ENCODE measurements at places on chromosomes 12 and 14. TPM values are rescaled to one million over a fixed set of nuclear protein-coding genes. Genes with fewer than 3 reads are reported as not detected.

- DNase-seq = peak; percentile 10
These were observed 460.1 kb downstream of the NAV3 start for GRCh38 chr12:78290606-78291345.

GRCh38 chr12:115710104-115710564, 567.4 kb downstream of the MED13L start:
- peak; percentile 82 for DNase-seq

DNA sequence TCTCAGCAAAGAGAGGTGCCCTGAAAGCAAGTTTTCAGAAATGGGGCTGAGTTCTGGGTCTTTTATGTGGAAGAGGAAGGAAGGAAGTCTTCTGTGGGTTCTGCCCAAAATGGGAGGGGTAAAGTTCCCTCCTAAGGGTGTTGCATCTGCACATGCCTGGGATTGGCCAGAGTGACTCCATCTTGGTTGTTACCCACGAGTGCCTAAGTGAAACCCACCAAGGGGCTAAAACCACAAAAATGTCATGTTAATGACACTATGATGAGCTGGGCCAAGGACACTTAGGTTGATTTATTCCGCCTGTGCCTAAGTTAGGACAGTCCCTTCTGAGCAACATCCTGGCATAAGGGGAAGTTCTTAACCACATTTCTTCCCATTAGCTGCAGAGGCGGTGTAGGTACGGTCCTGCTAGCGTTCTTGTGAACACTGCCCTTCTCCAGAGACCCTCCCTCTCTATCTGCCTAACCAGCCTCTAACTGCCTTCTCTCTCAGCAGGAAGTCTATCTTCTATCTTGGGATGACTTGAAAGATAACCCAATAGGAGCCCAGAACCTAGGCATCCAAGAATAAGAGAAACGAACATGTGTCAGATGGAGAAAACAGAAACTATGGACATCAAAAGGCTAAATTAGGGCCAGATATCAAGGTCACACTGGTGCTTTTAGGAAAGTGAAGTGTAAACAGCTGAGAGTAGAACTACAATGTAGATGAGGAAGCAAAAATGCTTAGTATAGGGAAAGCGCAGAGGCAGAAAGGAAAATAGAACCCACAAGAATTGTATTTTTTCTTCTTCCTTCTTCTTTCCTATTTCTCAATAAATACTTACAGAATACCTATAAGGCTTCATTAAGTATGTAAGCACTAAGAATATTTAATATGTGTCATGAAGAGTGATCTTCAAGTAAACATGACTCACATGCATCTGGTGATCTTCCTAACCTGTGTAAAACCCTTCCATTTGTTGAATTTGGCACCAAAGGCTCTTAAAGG, 104.2 kb upstream of the AMN1 start:
- no peak for DNase-seq

NKX2-8 gene
- 1.2 TPM for polyA plus RNA-seq

- peak; percentile 53 for DNase-seq
These were observed 2.1 kb upstream of the GPD1 start for GRCh38 chr12:50101663-50102062.

LYZ gene
- polyA plus RNA-seq = 178 TPM

CLMN gene
- 4.5 TPM for polyA plus RNA-seq

PTCSC3 gene
- polyA plus RNA-seq = 1.0 TPM

OR4K2 gene
- polyA plus RNA-seq = not detected

DNA sequence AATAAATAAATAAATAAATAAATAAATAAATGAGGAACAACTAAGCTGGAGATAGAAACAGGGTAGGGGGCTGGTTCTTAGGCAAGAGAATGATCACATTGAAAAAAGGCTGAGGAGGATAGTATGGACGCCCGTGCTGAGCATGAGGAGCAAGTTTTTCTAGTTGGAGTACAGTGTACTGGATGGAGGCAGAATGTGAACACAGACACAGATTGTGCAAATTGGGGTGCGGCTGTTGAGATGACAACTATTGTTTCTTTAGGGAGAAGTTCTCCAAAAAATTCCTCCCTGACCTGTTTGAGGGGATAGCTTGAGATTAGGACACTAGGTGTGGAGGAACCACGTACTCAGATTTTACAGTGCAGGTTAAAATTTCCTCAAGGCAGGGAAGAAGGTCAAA, 979 bp upstream of the BIN2 start:
- DNase-seq = no peak

- no peak for DNase-seq
These were observed 52.8 kb downstream of the TSPAN19 start for GRCh38 chr12:84983289-84983688.

CCDC197 gene
- not detected for polyA plus RNA-seq

- no peak for DNase-seq
These were observed 22.2 kb downstream of the ZNF664 start for GRCh38 chr12:123995023-123995748.

DNA sequence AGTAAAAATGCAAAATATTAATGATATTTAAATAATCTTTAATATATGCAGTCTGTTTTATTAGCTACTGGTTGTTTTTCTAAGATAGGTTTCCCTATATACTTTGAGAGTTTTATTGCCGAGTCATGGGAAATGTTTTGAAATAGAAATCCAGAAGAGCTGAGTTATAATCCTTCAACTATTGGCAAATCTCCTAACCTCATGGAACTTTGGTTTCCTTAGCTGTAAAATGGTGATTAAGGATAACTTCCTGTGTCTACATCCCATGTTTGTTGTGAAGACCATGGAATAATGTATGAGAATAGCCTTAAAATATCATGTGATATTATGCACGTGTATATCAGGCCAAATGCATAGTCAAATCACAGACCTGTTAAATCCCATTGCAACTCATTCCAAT, 51.0 kb downstream of the UNC79 start:
- DNase-seq = no peak

KIF26A gene
- 2.5 TPM for polyA plus RNA-seq

DNA sequence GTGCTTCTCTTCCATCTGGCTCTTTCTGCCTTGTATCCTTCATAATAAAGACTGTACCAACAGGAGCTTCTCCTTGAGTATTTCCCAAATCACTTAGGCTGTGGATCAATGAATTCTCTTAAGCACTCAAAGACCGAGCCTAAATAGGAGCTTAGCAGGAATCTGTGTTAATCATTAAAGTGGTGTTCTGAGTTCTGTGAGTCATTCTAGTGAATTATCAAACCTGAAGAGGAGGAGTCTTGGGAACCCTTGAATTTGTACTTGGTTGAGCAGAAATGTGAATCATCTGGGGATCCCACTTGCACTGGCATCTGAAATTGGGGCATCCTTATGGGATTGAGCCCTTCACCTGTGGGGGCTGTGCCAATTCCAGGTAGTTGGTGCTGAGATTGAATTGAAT, 946.2 kb downstream of the BCL11B start:
- no peak for DNase-seq

DNA sequence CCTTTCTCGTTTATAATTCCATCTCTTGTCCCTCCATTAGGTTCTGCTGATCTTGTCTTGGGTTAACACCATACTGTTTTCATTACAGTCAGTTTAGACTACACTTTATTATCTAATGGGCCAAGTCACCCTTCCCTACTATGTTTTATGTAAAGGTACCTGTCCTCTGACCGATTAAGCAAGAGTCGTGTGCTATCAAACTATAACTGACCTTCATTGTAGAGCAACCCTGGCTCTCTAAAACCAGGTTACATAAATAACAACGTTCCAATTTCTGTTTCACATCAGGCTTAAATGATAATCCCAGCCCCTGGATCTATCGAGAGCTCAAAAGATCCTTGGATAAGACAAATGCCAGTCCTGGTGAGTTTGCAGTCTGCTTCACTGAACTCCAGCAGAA, 16.7 kb downstream of the OAS2 start:
- no peak for DNase-seq

KCNA5 gene
- 1.2 TPM for polyA plus RNA-seq

DNA sequence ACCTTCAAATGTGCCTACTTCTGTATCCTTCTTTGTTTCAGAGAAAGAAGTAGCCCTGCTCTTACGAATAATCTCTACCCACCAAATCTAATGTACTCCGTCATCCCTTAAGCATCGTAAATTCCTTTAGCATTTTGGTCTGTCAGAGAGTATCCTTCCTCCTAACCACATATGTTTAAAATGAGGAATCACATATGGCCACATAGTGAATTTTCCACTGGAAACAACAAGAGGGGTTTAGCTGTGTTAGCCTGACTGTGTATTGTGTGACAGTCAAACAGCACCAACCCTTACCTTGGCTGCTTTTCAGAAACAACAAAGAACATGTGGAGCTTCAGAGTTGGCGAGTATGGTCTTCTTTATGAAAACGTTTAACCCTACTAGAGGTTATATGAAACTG, 5.5 kb downstream of the LUM start:
- DNase-seq = no peak

SMIM41 gene
- polyA plus RNA-seq = 7.6 TPM

- DNase-seq = no peak
These were observed 272.5 kb downstream of the SLC15A4 start for GRCh38 chr12:128551266-128551665.

DGLUCY gene
- polyA plus RNA-seq = 29.0 TPM

DNA sequence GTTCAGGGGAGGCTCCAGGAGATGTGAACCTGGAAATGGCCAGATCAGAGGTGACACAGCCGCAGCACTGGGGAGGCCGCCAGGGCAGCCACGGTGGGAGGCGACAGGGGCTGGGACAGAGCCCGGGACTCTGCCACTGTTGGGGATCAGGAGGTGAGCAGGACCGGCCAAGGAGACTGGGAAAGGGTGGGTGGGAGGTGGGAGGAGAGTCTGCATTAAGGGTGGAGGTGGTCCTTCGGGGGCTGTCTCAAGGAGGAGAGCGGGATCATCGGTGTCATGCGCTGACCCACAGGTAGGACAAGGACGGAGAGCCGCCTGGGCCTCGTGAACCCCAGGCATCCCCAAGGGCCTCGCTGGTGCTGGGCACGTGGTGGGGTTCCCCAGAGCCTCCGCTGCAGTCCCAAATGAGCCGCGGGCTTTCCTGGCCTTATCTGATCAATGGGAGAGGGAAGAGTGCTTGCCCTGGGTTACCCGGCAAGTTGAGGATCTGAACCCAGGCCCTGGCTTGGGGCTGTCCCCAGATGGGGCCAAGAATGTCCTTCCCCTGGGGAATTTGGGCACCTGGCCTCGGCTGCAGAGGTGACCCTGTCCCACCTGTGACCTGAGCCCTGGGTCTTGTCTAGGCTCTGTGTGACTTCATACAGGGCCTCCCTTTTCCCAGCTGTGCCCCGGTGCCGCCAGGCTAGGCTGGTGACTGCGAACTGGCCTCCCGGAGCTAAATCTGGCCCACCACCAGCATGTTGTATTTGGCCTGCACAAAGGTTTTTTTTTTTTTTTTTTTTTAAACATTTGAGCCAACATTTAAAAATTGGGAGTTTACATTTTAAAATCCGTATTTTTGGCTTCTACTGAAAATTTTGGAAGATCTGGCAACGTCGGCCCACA, 13.2 kb downstream of the BEGAIN start:
- no peak for DNase-seq

- DNase-seq = no peak
These were observed 753.6 kb downstream of the SLC16A7 start for GRCh38 chr12:60349232-60349978.

- DNase-seq = no peak
These were observed 113.6 kb upstream of the NPAS3 start for GRCh38 chr14:32825058-32825457.

DNA sequence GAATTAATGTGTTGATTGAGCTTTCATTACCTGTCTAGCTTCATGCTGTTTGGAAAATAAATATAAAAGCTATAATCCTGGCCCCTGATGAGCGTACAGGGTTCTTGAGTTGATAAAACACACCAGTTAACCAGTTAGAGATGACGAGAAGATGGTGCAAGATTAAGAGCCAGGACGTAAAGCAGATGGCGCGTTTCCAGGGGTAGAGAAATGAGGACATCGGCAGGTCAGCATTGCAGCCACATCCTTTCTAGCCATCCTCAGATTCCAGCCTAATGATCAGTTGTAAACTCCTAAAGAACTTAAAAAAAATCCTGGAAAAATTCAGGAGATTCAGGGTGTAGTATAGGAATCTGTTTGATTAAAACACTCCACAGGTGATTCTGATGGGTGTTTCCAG, 203.7 kb downstream of the CACNA1C start:
- DNase-seq = no peak

ADAM20 gene
- 0.01 TPM for polyA plus RNA-seq

TDRD9 gene
- 8.6 TPM for polyA plus RNA-seq

DNA sequence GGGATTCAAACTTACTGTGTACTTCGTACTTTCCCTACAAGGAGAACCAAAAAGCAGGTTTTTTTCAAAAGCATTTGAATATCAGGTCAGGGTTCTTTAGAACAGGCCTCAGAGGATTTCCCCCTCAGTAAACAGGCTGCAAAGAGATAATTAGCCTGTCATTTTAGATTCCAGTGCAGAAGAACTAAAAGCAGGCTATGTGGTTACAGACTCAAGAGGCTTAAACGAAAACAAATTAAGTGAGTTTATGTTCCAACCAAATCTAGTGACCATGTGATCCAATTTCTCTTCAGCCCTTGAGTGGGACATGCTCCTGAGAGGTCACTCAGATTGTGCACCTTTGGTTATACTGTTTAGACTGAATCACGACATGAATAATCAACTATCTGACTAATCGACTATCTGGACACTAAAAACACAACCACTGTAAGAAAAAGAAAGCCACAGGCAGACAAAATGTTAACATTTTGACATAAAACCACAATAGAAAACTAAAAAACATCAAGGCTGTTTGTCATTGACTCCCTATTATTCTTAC, 4.5 kb downstream of the TMED8 start:
- no peak for DNase-seq

DNA sequence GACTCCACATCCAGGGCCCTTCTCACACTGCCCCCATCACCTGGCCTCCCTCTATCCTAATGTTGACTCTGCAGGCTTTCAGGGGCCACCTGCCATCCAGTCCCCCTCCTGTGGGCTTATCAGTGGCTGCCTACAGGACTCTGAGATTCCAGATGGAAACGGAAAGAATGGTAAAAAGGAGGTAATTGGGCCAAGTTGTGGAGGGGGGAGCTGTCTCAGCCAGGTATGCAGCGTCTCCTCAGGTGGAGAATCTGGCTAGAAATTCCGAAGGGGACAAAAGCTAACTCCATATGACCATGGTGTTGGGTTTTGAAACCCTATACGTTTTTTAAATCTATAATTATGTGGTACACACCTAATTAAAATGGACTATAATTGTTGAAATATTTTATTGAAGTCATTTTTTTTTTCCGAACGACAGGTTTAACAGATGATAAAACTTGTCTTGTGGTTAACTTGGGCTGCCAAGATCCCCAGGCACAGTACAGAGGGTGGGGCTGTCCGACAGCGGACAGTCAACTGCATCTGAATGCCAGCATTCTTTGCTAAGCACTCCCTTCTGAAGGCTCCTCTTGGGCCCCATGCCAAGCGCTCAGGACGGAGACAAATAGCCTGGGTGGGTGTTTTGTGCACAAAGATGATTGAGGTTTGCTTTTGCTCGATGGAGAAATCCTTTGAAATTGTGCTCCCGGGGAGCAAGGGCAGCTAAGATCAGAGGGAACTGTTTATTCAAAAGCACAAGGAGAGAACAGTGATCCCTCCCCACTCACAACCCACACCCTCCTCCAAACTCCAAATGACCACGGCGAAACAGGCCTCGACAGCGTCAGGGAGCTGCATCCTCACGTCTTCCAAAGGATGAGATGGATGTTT, 365.6 kb downstream of the BCL11B start:
- peak; percentile 54 for DNase-seq

REP15 gene
- polyA plus RNA-seq = 1.5 TPM

YAF2 gene
- 14.4 TPM for polyA plus RNA-seq

LRRC43 gene
- 3.7 TPM for polyA plus RNA-seq

GRCh38 chr12:78968226-78968625, 103.7 kb downstream of the SYT1 start:
- no peak for DNase-seq

RIPK3 gene
- 13.0 TPM for polyA plus RNA-seq

KRT77 gene
- not detected for polyA plus RNA-seq

GRCh38 chr14:97920201-97920600, 1123.0 kb downstream of the VRK1 start:
- no peak for DNase-seq

Measured in lung (tissue), 17 donors.